Colonic mucosa (tissue), 4 donors: ENCODE measurements at places on chromosomes 4 and X. TPM values are rescaled to one million over a fixed set of nuclear protein-coding genes. Genes with fewer than 3 reads are reported as not detected.
A peak's percentile ranks its signal among the peaks of the same experiment; 100 is the strongest.

Gene N4BP2
- total RNA-seq: 7.5 TPM

Gene GAGE12E
- not detected for total RNA-seq

DNA sequence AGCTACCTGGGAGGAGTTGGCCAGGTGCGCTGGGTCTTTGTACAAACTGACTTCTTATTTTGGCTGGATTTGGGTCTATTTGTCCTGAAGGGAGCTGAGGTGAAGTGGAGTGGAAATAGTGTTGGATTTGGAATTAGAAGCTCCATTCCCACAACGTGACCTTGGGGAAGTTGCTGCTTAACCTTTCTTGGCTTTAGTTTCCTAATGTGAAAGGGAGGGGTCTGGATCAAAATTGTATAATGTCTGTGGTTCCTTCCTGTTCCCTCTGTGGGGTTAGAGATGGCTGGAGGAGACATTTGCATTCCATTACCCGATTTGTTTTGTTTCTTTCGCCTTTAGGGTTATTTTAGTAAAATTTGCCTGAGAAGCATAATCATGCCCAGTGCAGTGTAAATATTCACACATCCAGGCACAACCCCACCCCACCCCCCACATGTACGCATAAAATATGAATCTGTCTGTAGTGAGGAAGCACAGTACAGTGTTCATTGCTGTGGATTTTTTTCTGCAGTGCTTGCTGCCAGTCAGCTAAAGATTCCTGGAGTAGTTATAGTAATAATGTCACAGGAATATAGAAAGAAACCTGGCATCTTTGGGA is 21.5 kb downstream of the JADE1 start:
- no peaks in the 10 kb centered on the region for H3K27me3 ChIP-seq
- H3K4me3 ChIP-seq: no peak overlapping the region
- H3K36me3 ChIP-seq: no peaks in the 10 kb centered on the region
- H3K27ac ChIP-seq: no peak overlapping the region

DNA sequence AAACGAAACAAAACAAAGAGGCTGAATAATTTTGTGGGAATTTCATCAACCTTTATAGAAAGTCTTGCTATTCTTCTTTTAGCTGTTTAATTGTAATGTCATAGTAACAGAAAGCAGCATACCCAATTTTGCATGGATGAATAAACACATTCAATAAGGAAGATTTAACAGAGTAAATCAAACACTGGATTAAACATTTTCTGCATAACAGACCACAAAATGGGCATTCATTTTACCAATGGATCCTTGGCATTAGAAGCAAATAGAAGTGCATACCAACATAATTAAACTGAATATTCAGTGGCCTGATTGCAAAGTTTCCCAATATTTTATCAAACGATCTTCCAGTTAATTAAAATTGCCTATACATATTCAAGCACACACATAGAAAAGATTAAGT is 4.4 kb upstream of the CHM start:
- no peaks in the 10 kb centered on the region for H3K4me1 ChIP-seq
- no peaks in the 10 kb centered on the region for H3K27me3 ChIP-seq
- H3K4me3 ChIP-seq: no peak overlapping the region

GRCh38 chr4:168882650-168883233 is 127.3 kb downstream of the CBR4 start:
- no peaks in the 10 kb centered on the region for H3K4me1 ChIP-seq
- H3K4me3 ChIP-seq: no peak overlapping the region
- no peak overlapping the region for H3K27ac ChIP-seq
- no peaks in the 10 kb centered on the region for H3K36me3 ChIP-seq

- H3K4me1 ChIP-seq: no peaks in the 10 kb centered on the region
- no peak overlapping the region for H3K4me3 ChIP-seq
- H3K36me3 ChIP-seq: no peaks in the 10 kb centered on the region
- DNase-seq: no peak
- no peak overlapping the region for H3K27ac ChIP-seq
- H3K27me3 ChIP-seq: no peaks in the 10 kb centered on the region
Observed at GRCh38 chrX:25976683-25977310, 161.3 kb upstream of the MAGEB18 start.

GRCh38 chr4:25223802-25224375 is 9.9 kb upstream of the PI4K2B start:
- no peak overlapping the region for H3K4me3 ChIP-seq
- H3K4me1 ChIP-seq: no peaks in the 10 kb centered on the region
- no peak for DNase-seq
- H3K27ac ChIP-seq: no peak overlapping the region
- H3K36me3 ChIP-seq: no peaks in the 10 kb centered on the region

Gene IL2RG
- 61.0 TPM for total RNA-seq

DNA sequence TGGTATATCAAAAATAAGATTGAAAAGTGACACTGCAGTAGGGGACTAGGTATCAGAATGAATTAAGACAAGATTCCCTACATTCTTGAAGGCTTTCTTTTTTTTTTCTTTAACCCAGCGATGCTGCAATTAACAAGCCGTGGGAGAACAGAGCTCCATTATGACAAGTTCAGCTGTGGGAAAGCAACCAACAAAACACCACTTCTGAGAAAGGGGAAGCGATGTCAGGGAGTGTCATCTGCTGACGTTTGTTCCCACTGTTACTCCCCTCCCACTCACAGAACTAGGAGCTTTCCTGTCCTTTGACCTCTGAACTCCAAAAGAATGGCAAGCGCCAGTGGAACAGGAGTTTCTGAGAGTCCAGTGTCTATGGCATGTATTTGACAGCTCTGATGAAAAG is 90.2 kb upstream of the SLITRK2 start:
- no peaks in the 10 kb centered on the region for H3K4me1 ChIP-seq
- no peaks in the 10 kb centered on the region for H3K36me3 ChIP-seq
- no peaks in the 10 kb centered on the region for H3K27me3 ChIP-seq
- no peak overlapping the region for H3K4me3 ChIP-seq

GRCh38 chr4:152539556-152540292 is 3.8 kb upstream of the FBXW7 start:
- no peak overlapping the region for H3K4me3 ChIP-seq
- H3K36me3 ChIP-seq: no peaks in the 10 kb centered on the region
- no peak for DNase-seq
- no peaks in the 10 kb centered on the region for H3K27me3 ChIP-seq
- no peaks in the 10 kb centered on the region for H3K4me1 ChIP-seq

- no peaks in the 10 kb centered on the region for H3K4me1 ChIP-seq
- H3K27me3 ChIP-seq: no peaks in the 10 kb centered on the region
- H3K4me3 ChIP-seq: no peak overlapping the region
- no peak for DNase-seq
- no peak overlapping the region for H3K27ac ChIP-seq
Observed at GRCh38 chr4:171857302-171858012, 44.3 kb downstream of the GALNTL6 start.

Gene COL4A5
- 2.7 TPM for total RNA-seq

DNA sequence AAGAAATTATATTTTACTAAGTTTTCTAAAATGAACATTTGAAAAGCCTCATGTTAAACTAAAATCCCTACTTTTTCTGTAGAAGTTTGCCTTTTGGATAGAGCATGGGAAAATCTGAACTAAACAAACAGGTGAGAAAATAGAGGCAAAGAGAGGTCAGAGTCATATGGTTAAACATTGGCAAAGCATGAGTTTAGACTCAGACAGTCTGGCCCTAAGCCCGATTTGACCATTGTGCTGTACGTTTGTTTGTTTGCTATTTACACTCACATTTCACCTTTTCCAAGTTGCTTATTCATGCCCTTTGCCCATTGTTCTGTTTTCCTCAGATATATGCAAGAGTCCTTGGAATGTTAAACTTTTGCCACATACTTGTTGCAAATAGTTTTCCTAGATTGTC is 85.4 kb downstream of the TIGD2 start:
- H3K4me3 ChIP-seq: no peak overlapping the region
- no peaks in the 10 kb centered on the region for H3K27me3 ChIP-seq
- H3K4me1 ChIP-seq: peaks cover 4% of the 10 kb centered on the region

DNA sequence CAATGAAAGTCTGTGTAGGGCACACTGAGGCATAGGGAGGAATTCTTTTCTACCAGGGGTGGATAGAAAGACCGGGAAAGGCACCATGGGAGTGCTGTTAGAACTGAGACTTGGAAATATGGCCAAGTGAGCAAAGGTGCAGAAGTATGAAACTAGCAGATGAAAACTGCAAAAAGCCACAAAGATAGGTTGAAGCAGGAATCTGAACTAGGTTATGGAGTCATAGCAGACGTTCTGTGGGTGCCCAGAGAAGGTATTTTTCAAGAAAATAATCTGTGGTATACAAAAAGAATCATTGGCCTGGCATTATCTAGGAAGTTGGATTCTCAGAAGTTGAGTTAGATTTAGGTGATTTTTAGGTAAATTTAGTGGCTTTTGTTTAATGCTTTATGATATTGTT is 48.5 kb downstream of the SMAD1 start:
- H3K4me3 ChIP-seq: no peak overlapping the region
- no peaks in the 10 kb centered on the region for H3K27me3 ChIP-seq
- no peaks in the 10 kb centered on the region for H3K36me3 ChIP-seq
- H3K4me1 ChIP-seq: peaks cover 3% of the 10 kb centered on the region
- H3K27ac ChIP-seq: no peak overlapping the region

- H3K27me3 ChIP-seq: no peaks in the 10 kb centered on the region
- no peaks in the 10 kb centered on the region for H3K36me3 ChIP-seq
- H3K4me1 ChIP-seq: no peaks in the 10 kb centered on the region
- H3K4me3 ChIP-seq: peak overlapping the region; percentile 36
Observed at GRCh38 chr4:103018391-103019307, 856 bp downstream of the SLC9B1 start.

DNA sequence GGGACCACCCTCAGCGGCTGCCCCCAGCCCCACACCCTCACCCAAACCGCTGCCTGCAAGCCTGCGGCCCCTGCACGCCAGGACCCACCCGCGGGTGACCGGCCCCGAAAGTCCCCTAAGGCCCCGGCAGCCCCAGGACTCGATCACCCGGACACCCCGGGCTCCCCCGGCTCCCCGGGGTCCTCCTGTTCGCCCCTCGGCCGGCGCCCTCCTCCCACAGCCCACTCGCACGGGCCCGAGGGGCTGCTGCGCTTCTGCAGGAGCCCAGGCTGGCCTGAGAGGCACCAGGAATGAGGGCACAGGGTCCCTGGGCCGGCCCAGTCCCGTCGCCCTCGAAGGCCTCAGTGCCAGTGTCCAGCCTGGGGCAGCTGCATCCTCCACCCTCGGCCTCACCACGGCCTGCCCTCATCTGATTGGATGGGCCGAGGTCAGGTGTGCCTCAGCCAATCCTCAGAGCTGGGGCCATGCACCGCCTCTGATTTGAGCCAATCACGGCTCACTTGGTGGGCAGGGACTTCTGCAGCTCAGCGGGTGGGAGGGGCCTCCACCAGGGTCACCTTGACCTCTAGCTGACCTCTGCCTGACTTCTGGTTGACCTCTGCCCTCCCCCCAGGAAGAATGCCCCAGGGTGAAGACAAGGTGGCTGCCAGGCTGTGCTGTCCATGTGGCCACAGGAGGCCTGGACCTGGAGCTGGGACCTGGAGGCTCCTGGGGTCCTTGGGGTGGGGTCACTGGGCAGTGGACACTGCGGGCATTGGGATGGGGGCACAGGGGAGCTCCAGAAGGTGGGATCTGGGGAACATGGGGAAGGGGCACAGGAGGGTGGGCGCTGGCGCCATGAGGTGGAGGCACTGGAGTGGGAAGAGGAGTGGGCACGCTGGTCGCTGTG is 97.6 kb upstream of the NKX1-1 start:
- no peaks in the 10 kb centered on the region for H3K27me3 ChIP-seq
- H3K4me1 ChIP-seq: no peaks in the 10 kb centered on the region
- DNase-seq: no peak
- H3K27ac ChIP-seq: no peak overlapping the region

DNA sequence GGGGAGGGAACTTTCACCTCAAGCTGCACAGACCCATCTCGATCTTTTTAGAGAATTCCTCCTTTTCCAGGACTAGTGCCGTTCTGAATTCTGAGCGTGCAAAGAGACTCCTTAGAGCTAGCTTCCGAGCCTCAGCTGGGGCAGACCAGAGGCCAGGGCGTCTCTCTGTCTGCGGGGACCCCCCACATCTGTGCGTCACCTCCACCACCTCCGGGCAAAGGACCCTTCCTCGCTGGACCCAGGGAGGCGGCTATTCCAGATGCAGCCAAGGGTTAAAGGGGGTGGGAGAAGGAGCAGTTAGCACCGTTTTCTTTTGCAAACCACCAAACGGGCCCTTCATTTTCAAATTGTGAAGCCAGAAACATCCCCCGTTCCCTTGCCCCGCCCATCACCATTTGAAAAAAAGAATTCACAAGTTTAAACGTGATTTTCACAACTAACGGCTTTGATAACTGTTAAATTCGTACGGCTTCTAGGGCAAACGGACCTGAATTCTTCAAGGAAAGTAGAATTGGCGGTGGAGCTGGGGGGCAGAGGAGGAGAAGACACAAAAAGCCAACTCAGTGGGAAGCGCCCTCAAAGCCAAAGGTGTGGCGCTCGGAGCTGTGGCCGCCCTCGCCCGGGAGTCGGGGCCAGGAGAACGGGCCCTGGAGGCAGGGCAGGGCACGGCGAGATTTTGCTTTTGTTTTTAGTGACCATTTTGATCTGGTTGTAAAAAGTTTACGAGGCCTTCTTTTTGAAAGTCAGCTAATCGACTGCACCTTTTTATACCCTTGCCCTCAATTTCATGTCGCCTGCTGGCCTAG is 3.3 kb upstream of the PDGFRA start:
- no peak for DNase-seq
- peak overlapping the region; percentile 25 for H3K27ac ChIP-seq
- H3K4me1 ChIP-seq: peaks cover 11% of the 10 kb centered on the region
- no peaks in the 10 kb centered on the region for H3K36me3 ChIP-seq

DNA sequence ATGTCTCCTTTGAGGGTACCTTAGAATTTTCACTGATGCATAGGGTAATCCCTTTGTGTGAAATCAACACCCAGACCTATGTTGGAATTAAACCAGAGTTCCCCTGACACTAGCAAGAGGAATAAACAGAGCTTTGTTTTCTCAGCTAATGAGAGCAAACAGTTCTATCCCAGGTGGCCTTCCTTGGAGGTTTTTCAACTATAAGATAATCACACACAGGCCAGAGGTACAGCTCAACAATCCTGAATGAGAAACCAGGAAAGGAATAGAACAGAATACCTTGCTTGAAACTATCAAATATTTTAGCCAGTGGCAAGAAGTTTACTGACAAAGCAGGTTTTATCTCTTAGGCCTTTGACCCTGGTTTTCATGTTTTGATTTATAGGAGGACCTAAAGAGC is 100.2 kb downstream of the OTC start:
- no peak overlapping the region for H3K4me3 ChIP-seq
- no peaks in the 10 kb centered on the region for H3K27me3 ChIP-seq
- no peaks in the 10 kb centered on the region for H3K4me1 ChIP-seq
- H3K27ac ChIP-seq: no peak overlapping the region
- no peak for DNase-seq
- H3K36me3 ChIP-seq: no peaks in the 10 kb centered on the region

Gene IL15
- total RNA-seq: 4.9 TPM

GRCh38 chr4:145822581-145822980 is 116.0 kb downstream of the ZNF827 start:
- no peaks in the 10 kb centered on the region for H3K27me3 ChIP-seq
- H3K36me3 ChIP-seq: no peaks in the 10 kb centered on the region
- H3K4me3 ChIP-seq: no peak overlapping the region
- H3K4me1 ChIP-seq: no peaks in the 10 kb centered on the region

DNA sequence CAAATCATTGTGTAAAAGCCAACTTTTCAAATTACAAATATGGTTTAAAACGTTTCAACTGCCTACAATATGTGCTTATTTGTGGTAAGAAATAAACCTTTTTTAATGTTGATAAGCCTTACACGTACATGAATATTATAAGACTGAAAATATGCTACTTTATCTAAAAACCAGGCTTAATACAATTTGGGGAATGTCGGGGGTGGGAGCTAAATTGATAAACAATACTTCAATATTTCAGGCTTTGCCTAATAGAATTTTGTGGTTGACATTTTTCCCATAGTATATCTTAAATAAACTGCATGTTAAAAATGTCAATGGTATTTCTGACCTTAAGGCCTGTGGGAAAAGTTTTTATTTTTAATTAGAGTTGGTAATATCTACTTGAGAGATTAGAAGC is 69.8 kb upstream of the SLIT2 start:
- no peaks in the 10 kb centered on the region for H3K4me1 ChIP-seq
- H3K4me3 ChIP-seq: no peak overlapping the region
- no peaks in the 10 kb centered on the region for H3K36me3 ChIP-seq
- H3K27me3 ChIP-seq: no peaks in the 10 kb centered on the region
- H3K27ac ChIP-seq: no peak overlapping the region
